ENCODE measurements at places on chromosomes 7 and 10. TPM values are rescaled to one million over a fixed set of nuclear protein-coding genes. Genes with fewer than 3 reads are reported as not detected.

DNA sequence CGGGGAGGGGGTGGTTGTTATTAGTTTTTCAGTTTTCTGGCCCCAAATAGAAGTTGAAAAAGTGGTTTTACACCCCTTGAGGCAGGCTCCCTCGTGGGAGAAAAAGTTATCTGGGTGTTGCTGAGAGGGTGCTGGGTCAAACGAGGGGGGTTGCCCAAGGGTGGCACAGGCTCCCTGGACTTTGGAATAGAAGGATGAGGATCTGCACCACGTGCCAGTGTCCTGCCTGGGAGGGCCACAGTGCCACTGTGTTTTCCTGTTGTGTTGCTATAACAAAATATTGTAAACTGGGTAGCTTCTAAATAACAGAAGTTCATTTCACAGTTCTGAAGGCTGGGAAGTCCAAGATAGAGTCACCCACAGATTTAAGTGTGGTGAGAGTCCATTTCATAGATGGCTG lies 181.9 kb downstream of the CXCL12 start:
- no peak overlapping the region for H3K4me3 ChIP-seq
- H3K27ac ChIP-seq, result no peak overlapping the region
- DNase-seq, result no peak
- no peaks in the 10 kb centered on the region for H3K36me3 ChIP-seq
- no peaks in the 10 kb centered on the region for H3K4me1 ChIP-seq
- no peaks in the 10 kb centered on the region for H3K27me3 ChIP-seq

DNA sequence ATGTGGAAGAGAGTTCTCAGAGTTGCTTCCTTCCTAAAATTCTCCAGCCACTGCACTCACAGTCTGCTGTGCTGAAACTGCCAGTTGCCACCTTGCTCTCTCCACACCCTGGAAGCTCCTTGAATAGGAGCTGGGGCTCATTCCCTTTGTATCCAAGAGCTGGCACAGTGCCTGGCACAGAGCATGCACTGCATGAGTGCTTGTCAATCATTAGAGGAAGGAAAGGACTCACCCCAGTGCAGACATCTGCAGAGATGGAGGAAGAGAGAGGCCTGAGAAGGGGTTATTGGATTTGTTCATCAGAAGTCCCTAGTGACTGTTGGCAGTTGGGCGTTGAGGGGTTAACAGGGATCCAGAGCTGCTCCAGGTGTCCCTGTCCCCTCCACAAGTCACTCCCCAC lies 41.7 kb upstream of the DUSP5 start:
- H3K27ac ChIP-seq, result no peak overlapping the region
- no peak overlapping the region for H3K4me3 ChIP-seq
- DNase-seq, result no peak
- no peaks in the 10 kb centered on the region for H3K36me3 ChIP-seq
- H3K4me1 ChIP-seq, result no peaks in the 10 kb centered on the region

DNA sequence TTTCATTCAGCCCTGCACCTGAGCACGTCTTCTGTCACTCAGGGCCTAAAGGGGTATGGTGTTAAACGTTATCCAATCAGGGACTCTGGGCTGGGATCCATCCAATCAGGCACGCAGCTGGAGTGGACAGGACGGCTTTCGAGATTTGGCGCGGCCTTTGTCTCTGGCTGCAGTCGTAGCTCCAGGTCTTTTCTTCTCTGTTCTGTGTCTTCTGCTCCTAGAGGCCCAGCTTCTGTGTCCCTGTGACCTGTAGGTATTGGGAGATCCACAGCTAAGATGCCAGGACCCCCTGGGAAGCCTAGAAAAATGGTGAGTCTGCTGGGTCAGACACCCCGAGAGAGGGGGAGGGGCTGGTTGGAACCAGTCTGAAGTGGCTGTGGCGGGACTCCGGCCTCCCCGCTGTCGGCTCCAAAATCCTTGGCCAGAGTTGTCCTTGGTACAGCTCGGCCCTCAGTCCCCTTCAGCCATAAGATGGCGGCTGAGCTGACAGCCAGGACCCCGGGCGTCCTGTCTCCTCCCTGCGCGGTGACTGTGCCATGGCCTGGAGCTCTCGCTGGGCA lies 11.7 kb upstream of the ZNF680 start:
- peak overlapping the region; percentile 21 for H3K4me3 ChIP-seq
- H3K4me1 ChIP-seq, result no peaks in the 10 kb centered on the region
- DNase-seq, result no peak
- H3K27me3 ChIP-seq, result no peaks in the 10 kb centered on the region
- H3K36me3 ChIP-seq, result no peaks in the 10 kb centered on the region

GRCh38 chr7:103632972-103633371 lies 187.0 kb upstream of the SLC26A5 start:
- H3K4me1 ChIP-seq, result no peaks in the 10 kb centered on the region
- no peak for DNase-seq
- H3K27me3 ChIP-seq, result no peaks in the 10 kb centered on the region
- no peaks in the 10 kb centered on the region for H3K36me3 ChIP-seq

- no peak for DNase-seq
- H3K27ac ChIP-seq, result no peak overlapping the region
- H3K36me3 ChIP-seq, result no peaks in the 10 kb centered on the region
- no peaks in the 10 kb centered on the region for H3K4me1 ChIP-seq
- H3K27me3 ChIP-seq, result no peaks in the 10 kb centered on the region
Measured at GRCh38 chr7:106012935-106013439, 49.9 kb downstream of the CDHR3 start.

- H3K4me3 ChIP-seq, result no peak overlapping the region
- no peak overlapping the region for H3K27ac ChIP-seq
- DNase-seq, result no peak
- H3K4me1 ChIP-seq, result no peaks in the 10 kb centered on the region
Measured at GRCh38 chr7:4836206-4836661, 25.6 kb downstream of the PAPOLB start.

- H3K36me3 ChIP-seq, result no peaks in the 10 kb centered on the region
- H3K4me1 ChIP-seq, result peaks cover 36% of the 10 kb centered on the region
- DNase-seq, result no peak
- H3K27me3 ChIP-seq, result no peaks in the 10 kb centered on the region
- H3K4me3 ChIP-seq, result no peak overlapping the region
- peak overlapping the region; percentile 90 for H3K27ac ChIP-seq
Measured at GRCh38 chr7:74481458-74482196, 27.9 kb downstream of the GTF2IRD1 start.

- no peak for DNase-seq
- H3K36me3 ChIP-seq, result no peaks in the 10 kb centered on the region
- no peaks in the 10 kb centered on the region for H3K27me3 ChIP-seq
Measured at GRCh38 chr7:50723888-50724287, 58.8 kb downstream of the GRB10 start.

GRCh38 chr10:76522547-76522946 lies 1091.1 kb downstream of the LRMDA start:
- no peaks in the 10 kb centered on the region for H3K4me1 ChIP-seq
- H3K27ac ChIP-seq, result no peak overlapping the region

DNA sequence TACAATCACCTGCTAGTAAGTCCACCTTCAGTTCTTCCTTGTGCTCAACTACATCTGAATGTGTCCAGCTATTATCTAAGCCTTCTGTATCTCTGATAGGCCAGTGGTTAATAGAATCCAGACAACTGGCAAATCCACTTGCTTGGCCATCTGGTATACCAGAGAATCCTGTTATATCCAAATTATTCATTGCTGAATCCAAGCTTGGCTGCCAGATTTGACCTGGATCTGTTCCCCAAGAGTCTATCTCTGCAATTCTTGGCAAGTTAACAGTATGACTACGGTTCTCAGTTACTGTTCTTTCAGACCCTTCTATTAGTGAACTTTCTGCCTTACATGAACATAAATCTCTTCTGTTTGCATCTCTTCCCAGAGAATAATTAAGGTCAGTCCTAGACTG lies 154.6 kb upstream of the TARP start:
- no peak overlapping the region for H3K4me3 ChIP-seq
- H3K27me3 ChIP-seq, result no peaks in the 10 kb centered on the region
- no peaks in the 10 kb centered on the region for H3K36me3 ChIP-seq
- no peak for DNase-seq
- H3K27ac ChIP-seq, result no peak overlapping the region

DNA sequence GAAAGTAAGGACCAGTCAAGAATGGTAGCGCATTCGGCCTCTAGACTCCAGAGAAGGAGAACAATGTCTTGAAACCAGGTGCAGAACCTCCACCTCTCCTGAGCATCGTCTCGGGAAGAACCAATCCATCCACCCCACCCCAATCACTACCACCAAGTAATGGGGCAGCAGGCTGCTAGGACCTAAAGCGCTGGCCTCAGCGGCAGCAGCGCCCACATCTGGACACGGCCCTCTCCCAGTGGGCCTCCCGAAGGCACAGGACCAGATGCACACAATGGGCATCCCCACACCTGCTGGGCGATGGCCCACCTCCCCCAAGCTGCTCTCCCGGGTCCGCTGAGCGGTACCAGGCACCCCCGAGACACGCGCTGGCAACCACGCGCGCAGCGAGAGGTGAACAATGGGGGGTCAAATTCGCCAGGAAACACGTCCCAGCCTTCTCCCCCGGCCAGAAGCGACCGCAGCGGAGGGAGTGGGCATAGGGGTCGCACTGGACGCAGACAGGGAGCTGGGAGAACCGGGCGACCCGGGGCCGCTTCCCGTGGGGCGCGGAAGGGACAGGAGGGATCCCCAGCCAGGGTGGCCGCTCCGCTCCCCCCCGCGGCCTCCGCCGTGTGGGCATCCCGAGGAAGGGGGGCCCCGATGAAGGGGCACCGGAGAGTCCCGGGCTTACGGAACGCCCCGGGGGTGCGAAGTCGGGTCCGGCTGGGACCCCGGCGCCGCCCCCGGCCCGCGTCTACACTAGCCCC lies 506 bp downstream of the CTTNBP2 start:
- peak overlapping the region; percentile 73 for H3K4me3 ChIP-seq
- H3K27me3 ChIP-seq, result no peaks in the 10 kb centered on the region
- H3K4me1 ChIP-seq, result no peaks in the 10 kb centered on the region
- H3K36me3 ChIP-seq, result no peaks in the 10 kb centered on the region

DNA sequence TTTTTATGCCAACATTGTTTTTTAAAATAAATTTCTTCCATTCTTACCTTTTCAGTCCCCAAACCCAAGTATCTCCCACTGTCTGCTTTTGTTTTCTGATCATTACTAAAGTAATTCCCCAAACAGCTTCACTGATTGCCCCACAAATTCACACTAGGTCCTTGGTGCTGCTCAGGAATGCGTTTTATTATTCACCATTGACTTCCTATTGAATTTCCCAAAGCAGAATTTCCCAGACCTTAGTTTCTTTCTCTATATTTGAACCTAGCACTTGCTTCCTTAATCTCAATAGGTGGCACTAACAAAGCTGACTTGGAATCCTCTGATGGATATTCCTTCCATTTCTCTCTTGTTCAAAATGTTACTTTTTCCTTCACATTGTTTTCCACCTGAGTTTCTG lies 52.2 kb downstream of the FZD1 start:
- no peak for DNase-seq
- no peak overlapping the region for H3K4me3 ChIP-seq
- H3K27me3 ChIP-seq, result no peaks in the 10 kb centered on the region

DNA sequence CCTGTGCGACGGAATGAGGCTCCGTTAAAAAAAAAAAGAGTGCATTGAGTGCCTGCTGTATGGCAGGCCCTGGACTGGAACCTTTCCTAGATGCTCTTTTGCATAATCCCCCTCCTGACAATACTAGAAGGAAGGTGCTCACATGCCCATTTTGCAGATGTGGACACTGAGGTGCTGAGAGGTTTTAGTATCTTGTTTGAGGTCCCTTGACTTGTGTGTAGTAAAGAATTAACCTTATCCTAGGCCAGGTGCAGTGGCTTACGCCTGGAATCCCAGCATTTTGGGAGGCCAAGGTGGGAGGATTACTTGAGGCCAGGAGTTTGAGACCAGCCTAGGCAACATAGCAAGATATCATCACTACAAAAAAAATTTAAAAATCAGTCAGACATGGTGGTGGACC lies 46.6 kb downstream of the TMEM130 start:
- H3K4me1 ChIP-seq, result no peaks in the 10 kb centered on the region
- no peaks in the 10 kb centered on the region for H3K27me3 ChIP-seq
- H3K4me3 ChIP-seq, result no peak overlapping the region
- no peak for DNase-seq
- no peaks in the 10 kb centered on the region for H3K36me3 ChIP-seq

- no peaks in the 10 kb centered on the region for H3K4me1 ChIP-seq
- H3K4me3 ChIP-seq, result peak overlapping the region; percentile 90
- DNase-seq, result peak; percentile 41
- H3K36me3 ChIP-seq, result no peaks in the 10 kb centered on the region
- H3K27me3 ChIP-seq, result no peaks in the 10 kb centered on the region
Measured at GRCh38 chr7:139776486-139777132, 1.2 kb downstream of the HIPK2 start.

GRCh38 chr7:36613031-36613614 lies 111.2 kb downstream of the AOAH start:
- no peaks in the 10 kb centered on the region for H3K27me3 ChIP-seq
- no peak overlapping the region for H3K4me3 ChIP-seq
- no peak overlapping the region for H3K27ac ChIP-seq
- no peaks in the 10 kb centered on the region for H3K4me1 ChIP-seq
- DNase-seq, result no peak

DNA sequence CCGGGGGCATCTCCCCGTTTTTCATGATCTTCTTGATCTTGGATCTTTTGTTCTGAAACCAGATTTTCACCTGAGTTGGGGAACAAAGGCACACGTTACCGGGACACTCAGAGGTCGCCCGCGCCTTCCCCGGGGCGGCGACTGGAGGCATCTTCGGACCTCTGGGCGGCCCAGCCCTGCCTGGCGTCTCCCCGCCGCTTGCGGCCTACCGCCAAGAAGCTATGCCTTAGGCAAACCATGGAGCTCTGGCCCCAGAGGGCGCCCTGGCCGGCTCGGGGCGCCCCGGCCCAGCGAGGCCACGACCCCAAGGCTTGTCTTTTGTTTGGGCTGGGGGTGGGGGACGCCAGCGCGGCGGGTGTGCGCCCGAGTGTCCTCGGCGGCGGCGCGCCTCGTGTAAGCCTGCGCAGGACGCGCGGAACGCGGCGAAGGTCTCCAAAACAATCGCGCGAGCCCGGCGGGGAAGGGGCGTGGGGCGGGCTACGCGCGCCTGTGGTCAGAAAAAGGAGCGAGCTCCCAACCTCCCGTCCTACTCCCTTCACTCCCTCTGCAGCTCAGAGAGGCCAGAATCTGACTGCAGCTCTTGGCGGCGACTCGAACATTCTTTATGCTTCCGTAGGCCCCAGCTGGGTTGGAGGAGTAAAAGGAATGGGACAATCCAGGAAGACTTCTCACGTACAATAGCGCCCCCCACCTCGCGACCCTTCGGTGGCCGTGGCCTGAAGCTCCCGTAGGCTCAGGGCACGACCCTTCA lies 3.5 kb downstream of the DLX5 start:
- peaks cover 24% of the 10 kb centered on the region for H3K27me3 ChIP-seq
- H3K4me1 ChIP-seq, result peaks cover 3% of the 10 kb centered on the region
- DNase-seq, result no peak
- H3K4me3 ChIP-seq, result no peak overlapping the region
- no peak overlapping the region for H3K27ac ChIP-seq
- H3K36me3 ChIP-seq, result no peaks in the 10 kb centered on the region

- no peak for DNase-seq
- no peaks in the 10 kb centered on the region for H3K36me3 ChIP-seq
- H3K27ac ChIP-seq, result no peak overlapping the region
Measured at GRCh38 chr10:44385696-44386441, 972 bp upstream of the CXCL12 start.

SEMA3A gene
- total RNA-seq, result 1.6 TPM

C10orf62 gene
- total RNA-seq, result not detected

TBXAS1 gene
- 44.1 TPM for total RNA-seq

OR2A1 gene
- total RNA-seq, result not detected

TDRD1 gene
- not detected for total RNA-seq

KLLN gene
- 1.1 TPM for total RNA-seq

VWDE gene
- 3.2 TPM for total RNA-seq

CNNM1 gene
- 36.1 TPM for total RNA-seq

CYP2E1 gene
- total RNA-seq, result 8.1 TPM

CYP3A7 gene
- not detected for total RNA-seq

PRPS1L1 gene
- not detected for total RNA-seq

MCM10 gene
- total RNA-seq, result 1.6 TPM

MMD2 gene
- total RNA-seq, result not detected

Data from prostate gland (tissue), 2 donors.